ENCODE measurements at places on chromosomes 12 and 14. TPM values are rescaled to one million over a fixed set of nuclear protein-coding genes. Genes with fewer than 3 reads are reported as not detected.

DNA sequence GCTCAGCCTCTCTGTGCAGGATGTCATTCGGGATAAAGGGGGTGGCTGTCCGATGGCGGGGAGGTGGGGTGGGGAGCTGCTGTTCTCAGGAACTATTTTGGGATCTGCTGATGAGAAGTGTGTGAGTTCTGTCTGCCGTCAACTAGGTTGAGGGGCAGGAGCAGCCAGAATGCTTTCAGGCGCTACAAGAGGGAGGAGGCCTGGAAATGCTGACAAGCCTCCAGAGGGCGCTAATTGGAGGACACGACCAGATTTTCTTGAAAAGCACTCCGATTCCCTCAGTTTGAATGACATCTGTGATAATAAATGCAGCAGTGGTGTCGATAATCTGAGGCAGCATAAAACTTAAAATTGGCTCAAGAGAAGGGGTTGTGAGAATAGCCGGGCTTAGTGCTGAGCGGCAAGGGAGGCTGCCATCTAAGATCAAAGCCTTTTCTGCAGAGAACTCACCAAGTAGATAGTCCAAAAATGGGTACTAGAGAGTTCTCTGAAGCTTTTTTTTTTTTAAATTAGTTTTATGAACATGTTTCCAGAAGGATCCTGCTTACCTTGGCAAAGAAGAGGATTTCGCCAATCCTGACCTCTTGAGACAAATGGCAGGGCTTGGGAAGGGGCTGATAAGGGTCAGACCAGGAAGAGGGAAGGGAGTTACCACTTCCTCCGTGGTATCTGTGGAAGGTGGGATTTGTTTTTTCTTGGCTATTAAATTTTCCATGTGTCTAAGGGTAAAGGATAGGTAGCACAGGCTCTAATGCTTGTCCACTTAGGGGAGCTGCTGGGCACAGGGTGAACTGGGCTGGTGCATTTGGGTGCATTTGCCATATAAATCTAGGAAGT lies 94.4 kb downstream of the CRACR2A start:
- H3K27ac ChIP-seq: no peak overlapping the region
- DNase-seq: no peak
- H3K4me1 ChIP-seq: no peaks in the 10 kb centered on the region
- no peaks in the 10 kb centered on the region for H3K27me3 ChIP-seq
- no peak overlapping the region for H3K4me3 ChIP-seq

DNA sequence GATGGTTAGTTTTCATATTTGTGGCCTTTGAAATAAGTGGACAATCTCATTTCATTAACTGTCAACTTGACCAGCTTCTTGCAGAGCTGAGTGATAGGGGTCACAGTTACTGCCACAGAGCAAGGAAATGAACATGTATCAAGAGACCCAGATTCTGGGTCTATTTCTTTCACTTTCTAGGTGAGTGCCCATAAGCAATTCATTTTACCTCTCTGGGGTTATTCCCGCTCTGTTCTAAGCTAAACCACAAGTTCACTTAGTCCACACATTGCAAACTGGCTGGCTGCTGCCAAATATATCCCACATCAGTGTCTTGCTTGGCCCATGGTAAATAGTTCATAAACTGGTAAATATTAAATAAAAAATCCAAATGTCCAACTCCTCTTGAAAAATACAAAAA lies 29.9 kb downstream of the GPHB5 start:
- no peaks in the 10 kb centered on the region for H3K4me1 ChIP-seq
- H3K27me3 ChIP-seq: no peaks in the 10 kb centered on the region
- no peak overlapping the region for H3K27ac ChIP-seq
- DNase-seq: no peak
- H3K4me3 ChIP-seq: no peak overlapping the region

- no peaks in the 10 kb centered on the region for H3K36me3 ChIP-seq
- no peak overlapping the region for H3K4me3 ChIP-seq
- H3K4me1 ChIP-seq: no peaks in the 10 kb centered on the region
Measured at GRCh38 chr14:79920180-79920692, 291.1 kb downstream of the DIO2 start.

DNA sequence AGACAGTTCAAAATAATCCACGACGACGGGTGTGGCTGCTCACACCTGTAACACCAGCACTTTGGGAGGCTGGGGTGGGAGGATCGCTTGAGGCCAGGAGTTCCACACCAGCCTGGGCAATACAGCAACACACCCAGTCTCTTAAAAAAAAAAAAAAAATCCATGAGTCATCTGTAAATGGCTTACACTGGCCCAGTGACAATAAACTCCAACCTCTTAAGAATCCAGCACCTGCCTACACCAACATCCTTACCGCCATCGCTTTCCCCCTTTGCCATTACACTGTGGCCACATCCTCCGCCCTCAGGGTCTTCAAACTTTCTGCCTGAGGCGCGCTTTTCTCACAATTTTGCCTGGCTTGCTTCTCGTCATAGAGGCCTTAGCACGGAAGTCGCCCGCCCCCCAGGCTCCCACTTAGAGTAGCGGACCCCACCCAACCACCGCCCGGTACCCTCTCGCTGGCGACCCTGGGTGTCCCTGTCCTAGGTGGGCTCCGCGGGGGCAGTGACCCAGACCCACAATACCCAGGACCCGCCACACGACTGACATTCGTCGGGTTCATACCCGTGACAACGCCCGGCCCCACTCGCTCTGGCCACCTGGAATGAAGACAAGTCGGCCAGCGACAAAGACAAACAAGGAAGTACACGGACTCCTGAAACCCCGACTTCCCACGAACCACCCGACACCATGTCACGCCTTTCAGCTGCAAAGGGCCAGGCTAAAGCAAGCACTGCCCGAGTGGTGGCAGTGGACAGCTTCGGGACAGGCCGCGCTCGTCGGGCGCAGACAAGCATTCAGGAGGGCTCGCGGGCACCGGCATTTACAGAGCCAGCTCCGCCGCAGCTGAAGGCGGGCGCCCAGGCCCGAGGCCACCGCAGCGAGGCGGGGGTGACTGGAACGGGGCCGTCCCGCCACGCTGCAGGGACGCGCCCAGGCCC lies 636 bp downstream of the GOLGA3 start:
- DNase-seq: peak; percentile 28
- peaks cover 21% of the 10 kb centered on the region for H3K4me1 ChIP-seq
- no peaks in the 10 kb centered on the region for H3K27me3 ChIP-seq
- peak overlapping the region; percentile 97 for H3K27ac ChIP-seq

DNA sequence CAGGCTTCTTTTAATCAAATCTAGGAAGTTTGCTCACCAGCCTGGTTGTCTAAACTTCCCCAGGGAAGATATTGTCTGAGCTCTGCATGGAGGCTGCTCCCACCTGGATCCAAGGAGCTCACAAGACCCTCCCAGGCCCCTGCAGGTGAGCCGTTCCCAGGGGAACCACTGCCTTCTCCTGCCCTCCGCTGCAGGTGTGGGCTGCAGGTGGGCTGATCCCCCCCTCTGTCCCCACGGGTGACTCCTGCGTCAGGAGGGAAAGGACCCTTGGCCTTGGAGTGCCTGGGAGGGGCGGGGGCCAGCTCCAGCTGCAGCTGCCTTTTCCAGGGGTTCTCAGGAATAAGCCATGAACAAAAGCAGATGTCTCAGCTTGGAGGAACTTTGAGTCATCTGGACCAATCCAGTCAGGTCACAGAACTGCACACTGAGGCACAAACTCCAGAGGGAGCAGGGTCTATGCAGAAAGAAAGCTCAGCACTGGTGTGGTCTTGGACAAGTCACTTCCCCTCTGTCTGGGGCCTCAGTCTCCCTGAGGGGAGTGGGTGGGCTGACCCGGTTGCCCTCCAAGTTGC lies 246.6 kb upstream of the RTL1 start:
- no peak overlapping the region for H3K27ac ChIP-seq
- H3K27me3 ChIP-seq: no peaks in the 10 kb centered on the region
- no peak overlapping the region for H3K4me3 ChIP-seq
- no peaks in the 10 kb centered on the region for H3K4me1 ChIP-seq
- no peaks in the 10 kb centered on the region for H3K36me3 ChIP-seq
- no peak for DNase-seq

DNA sequence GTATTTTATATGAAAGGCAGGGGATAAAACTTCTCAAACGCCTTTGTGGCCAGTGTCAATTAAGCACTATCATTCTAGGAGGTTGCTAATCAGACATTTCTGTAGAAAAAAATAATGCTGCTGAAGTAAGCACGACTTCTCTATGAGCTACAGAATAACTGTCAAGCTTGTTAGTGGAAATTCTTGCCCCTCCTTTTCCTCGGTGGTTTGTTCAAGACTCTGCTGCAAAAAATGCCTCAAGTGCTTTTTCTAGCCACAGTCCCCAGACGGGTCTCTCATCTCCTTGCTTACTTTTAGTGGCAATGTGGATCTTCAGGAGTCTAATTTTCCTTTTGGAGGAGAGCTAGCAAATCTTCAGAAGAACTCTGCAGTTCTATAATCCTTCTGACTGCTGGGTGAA lies 452.0 kb downstream of the FUT8 start:
- H3K36me3 ChIP-seq: no peaks in the 10 kb centered on the region
- H3K27ac ChIP-seq: no peak overlapping the region
- H3K27me3 ChIP-seq: no peaks in the 10 kb centered on the region
- DNase-seq: no peak
- H3K4me1 ChIP-seq: no peaks in the 10 kb centered on the region

DNA sequence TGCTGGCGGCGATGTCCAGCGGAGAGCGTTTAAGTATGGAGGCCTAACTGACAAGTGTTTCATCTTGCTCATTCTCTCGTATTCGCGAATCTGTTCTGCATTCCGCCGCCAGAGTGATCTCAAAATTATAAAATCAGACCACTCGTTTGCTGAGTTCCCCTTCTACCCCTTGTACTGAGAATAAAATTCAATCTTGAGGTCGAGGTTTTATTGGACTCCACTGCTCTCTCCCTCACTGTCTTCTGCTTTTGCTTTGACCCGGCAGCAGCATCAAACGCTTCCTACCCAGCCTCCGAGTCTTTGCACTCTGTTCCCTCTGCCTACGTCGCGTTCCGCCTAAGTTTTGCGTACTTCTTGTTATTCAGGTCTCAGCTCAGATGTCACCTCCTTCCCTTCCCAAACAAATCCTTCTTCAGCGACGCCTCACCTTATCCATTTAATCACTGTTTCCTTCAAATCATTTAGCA lies 462 bp downstream of the KNTC1 start:
- H3K27me3 ChIP-seq: no peaks in the 10 kb centered on the region
- no peak for DNase-seq
- peak overlapping the region; percentile 58 for H3K27ac ChIP-seq
- H3K36me3 ChIP-seq: no peaks in the 10 kb centered on the region

The TRAF3 gene
- total RNA-seq: 13.8 TPM

The VASH1 gene
- total RNA-seq: 19.2 TPM

All from uterus (tissue), 4 donors.